ENCODE measurements at places on chromosomes 2 and 18.

DNA sequence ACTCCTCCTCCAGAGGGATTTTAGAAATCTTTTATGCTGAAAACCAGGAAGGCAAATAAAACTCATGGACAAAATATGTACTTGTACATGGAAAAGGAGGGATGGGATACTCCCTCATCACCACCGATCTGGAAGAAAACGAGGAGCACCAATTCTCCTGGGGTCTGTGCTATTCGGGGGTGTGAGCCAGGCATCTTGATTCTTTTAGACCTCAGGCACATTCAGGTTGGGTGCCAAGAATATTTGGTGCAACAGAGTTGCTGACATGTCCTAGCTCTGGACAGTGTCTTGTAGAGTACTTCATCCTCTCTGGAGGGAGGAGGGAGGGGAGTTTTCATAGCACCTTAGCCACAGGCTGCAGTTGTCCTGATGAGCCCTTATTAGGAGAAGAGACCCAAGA lies 163.0 kb downstream of the PRKCE start:
- DNase-seq = no peak

DNA sequence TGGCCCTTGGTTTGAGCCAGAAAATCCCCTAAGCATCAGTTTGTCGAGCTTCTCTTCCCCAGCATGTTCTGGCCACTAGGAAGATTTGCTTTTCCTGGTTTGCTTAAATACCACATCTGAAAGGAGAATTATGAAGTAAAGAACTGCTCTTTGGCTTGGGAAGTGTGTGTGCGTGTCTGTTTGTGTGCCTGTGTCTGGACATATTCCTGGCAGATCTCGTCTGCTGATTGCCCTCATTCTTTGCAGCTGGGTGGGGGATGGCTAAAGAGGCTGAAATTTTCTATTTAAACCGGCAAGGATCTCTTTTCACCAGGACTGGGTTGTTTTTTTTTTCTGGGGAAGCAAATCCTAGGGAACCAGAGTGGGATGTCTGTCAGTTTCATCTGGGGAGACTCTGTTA lies 57.3 kb upstream of the MBOAT2 start:
- no peak for DNase-seq

DNA sequence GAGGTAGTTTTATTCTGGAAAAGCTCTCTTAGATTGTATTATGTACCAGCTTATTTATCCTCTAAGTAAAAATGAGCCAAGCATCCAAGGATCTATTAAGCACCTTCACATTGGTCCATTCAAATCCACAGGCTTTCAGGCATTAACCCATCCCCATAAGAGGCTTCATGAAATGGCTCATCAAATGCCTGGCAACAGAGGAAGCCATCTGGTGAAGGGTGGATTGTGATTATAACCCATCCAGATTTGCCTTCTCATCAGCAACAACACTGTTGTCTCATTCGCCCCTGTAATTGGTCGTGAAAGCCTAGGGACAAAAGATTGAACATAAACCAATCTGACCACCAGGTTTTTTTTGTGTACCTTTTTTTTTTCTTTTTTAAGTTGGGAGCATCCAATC lies 134.3 kb upstream of the TACR1 start:
- DNase-seq = no peak

GRCh38 chr2:23404426-23404825 lies 19.4 kb downstream of the KLHL29 start:
- DNase-seq = peak; percentile 81

DNA sequence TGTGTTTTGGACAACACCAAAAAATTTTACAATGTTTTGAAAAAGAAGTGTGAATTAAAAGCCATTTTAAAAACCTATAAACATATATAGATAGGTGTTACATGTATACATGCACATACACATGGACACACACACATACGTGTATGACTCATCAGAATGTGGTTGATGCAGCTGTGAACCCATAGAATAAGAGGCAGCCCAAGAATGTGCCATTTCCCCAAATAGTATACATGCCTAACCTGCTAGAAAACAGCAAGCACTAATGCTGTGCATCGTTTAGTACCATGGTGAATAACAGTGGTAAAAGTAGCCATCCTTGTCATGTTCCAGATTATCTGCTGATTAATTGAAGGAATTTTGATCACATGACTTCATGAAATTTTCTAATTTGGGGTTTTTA lies 149.0 kb downstream of the DSEL start:
- DNase-seq = no peak

GRCh38 chr2:158346032-158346431 lies 110.5 kb downstream of the CCDC148 start:
- no peak for DNase-seq

- DNase-seq = no peak
Measured at GRCh38 chr2:138137949-138138348, 173.7 kb downstream of the HNMT start.

DNA sequence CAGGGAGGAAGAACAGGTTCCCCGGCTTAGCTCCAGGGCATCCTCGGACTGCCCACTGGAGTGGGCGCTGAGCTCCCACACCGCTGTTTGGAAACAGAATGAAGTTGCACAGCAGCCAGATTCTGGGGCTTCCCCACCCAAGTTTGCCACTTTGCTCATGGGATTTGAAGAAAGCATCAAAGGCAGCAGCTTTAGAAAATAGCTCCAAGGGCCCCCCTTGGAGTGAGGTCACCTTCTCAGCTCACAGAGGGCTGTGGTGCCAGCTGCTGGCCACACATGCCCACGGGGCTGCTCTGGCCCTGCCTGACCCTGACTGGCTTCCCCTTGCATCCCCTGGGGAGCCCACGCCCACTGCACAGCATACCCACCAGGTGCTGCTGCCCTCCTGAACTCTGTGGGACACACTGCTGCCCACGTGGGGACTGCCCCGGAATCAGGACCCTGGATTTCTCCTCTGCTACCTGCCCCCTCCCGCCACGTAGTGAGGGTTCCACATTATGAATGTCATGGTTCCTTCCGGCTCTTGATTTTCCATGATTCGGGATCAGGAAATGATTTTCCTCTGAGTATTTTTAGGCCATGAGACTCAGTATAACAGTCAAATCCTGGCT lies 70.3 kb downstream of the TGOLN2 start:
- DNase-seq = no peak

DNA sequence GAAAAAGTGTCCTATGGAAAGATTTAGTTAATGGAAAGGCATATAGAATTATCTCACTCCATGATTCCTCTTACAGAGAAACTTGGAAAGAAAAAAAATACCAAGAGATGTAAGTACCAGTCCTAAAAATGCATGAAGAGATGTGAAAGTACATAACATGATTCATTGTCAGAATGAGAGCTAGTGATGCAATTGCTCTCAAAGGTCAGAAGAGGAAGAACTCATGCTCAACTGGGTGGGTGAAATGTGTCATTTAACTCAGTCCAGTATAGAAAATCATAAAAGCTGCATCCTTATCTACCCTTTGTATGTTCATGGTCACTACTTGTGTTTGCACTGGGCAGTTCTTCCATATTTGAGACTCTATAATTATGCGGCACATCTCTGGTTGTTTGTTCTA lies 300.0 kb upstream of the PIK3C3 start:
- no peak for DNase-seq

GRCh38 chr2:57701391-57701791 lies 345.2 kb upstream of the VRK2 start:
- DNase-seq = no peak

DNA sequence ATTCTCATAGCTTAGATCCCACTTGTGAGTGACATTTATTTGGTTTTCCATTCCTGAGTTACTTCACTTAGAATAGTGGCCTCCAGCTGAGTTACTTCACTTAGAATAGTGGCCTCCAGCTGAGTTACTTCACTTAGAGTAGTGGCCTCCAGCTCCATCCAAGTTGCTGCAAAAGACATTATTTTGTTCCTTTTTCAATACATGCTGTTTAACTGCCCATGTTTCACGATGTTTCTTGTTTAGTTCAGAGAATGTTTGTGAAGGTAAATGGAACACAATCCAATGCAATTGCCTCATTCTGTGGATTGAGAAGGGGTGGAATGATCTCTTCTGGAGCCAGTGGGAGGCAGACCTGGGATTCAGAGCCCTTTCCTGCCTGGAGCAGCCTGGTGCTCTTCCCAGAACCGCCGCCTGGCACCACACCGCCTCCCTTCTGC lies 273.5 kb upstream of the ATP5MC3 start:
- no peak for DNase-seq

- DNase-seq = no peak
Measured at GRCh38 chr2:71464389-71464788, 11.0 kb downstream of the DYSF start.

DNA sequence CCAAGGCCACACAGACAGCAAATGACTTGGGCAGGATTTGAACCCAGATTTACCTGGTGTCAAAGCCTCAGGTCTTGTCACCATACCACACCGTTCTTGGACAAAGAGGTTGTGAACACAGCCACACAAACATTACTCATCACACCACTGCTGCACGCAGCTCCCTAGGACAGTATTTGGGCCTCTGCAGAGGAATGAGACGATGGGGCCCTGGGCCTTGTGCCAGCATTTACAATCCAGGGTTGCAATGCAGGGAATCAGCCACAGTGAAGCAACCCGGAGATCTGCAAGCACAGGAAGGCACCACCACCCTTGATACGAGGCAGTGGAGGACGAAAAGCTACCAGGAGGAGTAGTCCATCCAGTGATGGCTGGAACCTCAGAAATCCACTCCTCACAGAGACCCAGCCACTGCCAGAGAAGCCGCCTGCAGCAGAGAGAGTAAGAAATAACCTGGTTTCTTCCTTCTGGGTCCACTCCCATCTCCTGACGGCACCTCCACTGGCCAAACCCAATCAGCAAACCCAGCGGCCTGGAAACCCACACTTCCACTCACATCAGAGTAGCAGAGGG lies 3.7 kb upstream of the MTCL1 start:
- no peak for DNase-seq

- no peak for DNase-seq
Measured at GRCh38 chr18:74356959-74357358, 41.3 kb downstream of the C18orf63 start.

DNA sequence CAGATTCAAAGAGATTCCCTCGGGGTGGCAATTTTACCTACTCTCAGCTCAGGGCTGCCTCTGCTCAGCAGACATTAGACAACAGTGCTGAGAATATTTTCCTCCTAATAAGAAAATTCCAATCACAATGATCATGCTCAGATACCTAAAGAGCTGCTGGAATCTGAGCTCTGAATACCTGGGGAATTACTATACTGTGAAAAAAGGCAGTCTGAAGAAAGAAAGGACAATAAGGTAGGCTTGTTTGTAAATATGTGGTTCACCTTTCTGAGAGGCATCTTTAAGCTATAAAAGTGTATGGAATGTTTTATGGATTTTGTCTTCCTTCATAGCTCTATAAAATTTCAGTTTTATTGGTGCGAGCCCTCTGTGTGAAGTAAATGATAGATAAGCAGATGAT lies 34.2 kb upstream of the FAM98A start:
- no peak for DNase-seq

DNA sequence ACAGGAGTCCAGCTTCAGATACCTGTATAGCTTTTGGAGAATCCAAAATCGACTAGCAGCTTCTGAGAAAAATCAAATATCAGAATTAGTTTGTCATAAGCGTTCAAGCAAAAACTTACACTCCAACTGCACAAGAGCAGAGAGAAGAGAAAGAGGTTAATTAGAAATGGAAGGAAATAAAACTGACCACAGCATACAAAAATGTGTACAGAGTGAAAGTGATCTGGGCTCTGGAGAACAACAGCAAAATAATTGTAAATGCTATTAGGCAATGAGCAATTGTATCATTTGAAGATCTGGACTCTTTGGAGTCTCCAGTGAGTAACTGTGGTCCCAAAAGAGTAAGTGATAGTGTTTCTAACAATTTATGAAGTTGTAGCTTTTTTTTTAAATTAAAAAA lies 867.3 kb downstream of the TRIB2 start:
- DNase-seq = no peak

GRCh38 chr18:3649633-3650426 lies 199.9 kb downstream of the TGIF1 start:
- DNase-seq = no peak

DNA sequence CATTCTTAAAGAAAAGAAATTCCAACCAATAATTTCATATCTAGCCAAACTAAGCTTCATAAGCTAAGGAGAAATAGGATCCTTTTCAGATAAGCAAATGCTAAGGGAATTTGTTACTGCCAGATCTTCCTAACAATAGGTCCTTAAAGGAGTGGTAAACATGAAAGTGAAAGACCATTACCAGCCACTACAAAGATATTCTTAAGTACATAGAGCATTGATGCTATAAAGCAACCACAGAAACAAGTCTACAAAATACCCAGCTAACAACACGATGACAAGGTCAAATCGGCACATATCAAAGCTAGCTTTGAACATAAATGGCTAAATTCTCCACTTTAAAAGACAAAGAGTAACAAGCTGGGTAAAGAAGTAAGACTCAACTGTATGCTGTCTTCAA lies 188.9 kb upstream of the RPRM start:
- no peak for DNase-seq

DNA sequence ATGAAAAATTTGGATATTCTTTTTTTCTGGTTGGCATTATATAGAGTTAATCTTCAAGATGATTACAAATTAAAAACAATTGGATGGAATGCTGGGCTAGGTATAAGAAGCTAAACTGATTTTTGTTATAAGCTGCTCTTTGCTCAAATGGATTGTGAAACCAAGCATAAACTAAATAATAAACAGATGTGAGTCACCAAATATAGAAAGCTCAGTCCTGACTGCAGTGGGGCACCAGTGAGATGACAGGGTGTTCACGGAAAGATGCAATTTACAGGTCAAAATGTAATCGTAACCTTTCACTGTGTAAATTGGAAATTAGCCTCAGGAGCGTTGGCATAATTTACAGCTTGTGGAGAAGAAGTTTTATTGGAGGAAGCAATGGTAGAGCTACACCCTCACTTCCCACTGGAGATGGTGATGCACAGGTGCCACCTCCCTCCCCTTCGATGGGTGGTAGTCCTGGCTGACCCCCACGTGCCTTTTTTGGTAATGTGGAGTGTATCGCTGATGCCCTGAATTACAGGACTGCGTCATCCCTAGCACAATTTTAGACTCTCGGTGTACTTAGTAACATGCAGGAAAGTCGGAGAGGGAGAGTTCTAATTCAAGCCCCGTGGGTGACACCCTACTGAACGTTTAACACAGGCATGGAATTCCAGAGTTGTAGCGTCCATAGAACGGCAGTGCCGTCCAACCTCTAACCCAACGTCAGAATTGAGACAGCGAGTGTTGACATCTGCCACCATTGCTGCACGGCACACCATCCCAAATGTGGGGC lies 73.9 kb upstream of the NFATC1 start:
- DNase-seq = no peak

GRCh38 chr2:59282374-59283057 lies 1041.4 kb upstream of the FANCL start:
- no peak for DNase-seq
